ENCODE measurements at places on chromosomes 16 and 17.

- DNase-seq = no peak
These were observed 21.2 kb downstream of the PEMT start for GRCh38 chr17:17570140-17570797.

DNA sequence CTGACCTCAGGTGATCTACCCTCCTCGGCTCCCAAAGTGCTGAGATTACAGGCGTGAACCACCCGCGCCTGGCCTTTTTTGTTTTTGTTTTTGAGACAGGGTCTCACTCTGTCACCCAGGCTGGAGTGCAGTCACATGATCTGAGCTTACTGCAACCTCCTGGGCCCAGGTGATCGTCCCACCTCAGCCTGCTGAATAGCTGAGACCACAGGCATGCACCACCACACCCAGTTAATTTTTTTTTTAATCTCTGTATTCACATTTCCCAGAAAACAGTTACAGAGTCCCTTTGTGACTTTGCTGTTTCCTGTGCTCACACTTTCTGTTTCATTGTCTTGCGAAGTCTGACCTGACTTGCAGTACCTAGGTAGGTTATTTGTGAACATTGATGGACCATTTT, 2.7 kb downstream of the CLUAP1 start:
- peak; percentile 50 for DNase-seq

GRCh38 chr16:82344157-82344556, 174.1 kb upstream of the MPHOSPH6 start:
- no peak for DNase-seq

GRCh38 chr16:23274968-23275367, 27.1 kb upstream of the SCNN1B start:
- no peak for DNase-seq

DNA sequence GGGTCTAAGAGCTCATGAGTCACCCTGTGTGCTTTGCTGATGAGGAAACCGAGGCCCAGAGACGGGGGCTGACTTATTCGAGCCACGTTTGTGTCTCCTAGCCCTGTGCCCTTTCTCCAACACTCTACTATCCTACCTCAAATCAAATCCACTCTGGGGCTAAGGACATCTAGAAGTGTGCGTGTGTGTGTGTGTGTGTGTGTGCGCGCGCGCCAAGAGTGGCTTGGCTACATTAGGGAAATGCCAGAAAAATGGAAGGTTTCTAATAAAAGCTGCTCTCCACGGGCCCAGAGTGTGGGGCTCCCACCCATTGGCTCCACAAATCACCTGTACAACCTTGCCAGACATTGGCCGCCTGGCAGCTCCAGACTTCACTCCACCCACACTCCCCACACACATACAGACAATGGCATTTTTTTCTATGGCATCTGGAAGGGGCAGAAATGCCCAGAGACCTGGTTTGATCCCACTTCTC, 30.3 kb upstream of the PHOSPHO1 start:
- DNase-seq = no peak

DNA sequence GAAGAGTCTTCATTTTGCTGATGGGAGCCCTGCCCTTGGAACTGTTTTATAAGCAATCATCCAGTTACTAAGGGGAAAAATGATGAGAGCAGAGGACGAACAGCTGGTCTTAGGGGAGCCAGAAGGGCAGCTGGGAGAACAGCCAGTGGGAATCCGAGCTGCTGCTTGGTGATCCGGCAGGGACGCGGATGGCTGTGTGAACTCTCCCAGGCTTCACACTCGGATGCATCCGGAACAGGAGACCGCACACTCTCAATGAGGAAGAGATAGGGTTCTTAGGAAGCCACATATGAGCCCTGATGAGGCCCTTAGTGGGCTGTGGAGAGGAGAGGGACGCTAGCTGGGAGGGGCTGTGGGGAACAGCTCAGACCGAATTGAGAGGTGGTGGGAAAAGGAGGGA, 5.0 kb upstream of the CACNG5 start:
- no peak for DNase-seq

- no peak for DNase-seq
These were observed 10.1 kb upstream of the KREMEN2 start for GRCh38 chr16:2953706-2954627.

DNA sequence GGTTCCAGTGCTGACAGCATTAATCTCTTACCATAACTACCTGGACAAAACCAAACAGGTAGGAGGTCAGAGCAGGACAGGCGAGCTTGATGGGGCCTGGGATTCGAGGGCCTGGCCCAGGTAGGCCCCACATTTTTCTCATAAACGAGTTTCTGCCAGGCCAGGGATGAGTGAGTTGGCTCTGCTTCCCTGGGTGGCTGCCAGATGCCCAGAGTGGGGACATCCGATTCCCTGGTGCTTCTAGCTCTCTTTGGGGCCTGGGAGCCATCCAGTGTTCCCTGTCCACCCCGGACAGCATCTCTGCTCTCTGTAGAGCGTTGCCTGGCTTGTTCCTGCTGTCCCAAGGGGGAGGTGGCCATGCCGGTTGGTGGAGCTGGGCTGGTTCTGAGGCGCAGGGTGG, 25.1 kb downstream of the TSC2 start:
- no peak for DNase-seq

DNA sequence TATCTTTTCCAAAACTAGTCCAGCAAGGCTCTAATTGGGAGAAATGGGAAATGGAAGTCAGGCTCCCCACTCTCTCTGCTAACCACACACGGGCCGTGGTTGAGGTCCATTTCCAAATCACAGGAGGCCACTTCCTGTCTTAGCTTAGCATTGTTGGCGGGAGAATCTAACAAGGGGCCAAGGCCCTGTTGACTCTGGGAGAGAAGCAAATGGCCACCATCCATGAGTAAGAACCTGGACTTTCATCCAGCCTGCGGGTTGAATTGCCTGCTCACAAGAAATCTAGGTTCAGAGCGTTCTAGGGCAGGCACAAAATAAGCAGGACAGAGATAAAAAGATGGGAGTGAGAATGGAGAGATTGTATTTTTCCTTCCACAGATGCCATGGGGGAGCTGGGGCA, 5.7 kb downstream of the FAM20A start:
- no peak for DNase-seq

- DNase-seq = peak; percentile 2
These were observed 16.4 kb upstream of the METRNL start for GRCh38 chr17:83062818-83063671.

- DNase-seq = no peak
These were observed 228.6 kb upstream of the SDK2 start for GRCh38 chr17:73872816-73873215.

DNA sequence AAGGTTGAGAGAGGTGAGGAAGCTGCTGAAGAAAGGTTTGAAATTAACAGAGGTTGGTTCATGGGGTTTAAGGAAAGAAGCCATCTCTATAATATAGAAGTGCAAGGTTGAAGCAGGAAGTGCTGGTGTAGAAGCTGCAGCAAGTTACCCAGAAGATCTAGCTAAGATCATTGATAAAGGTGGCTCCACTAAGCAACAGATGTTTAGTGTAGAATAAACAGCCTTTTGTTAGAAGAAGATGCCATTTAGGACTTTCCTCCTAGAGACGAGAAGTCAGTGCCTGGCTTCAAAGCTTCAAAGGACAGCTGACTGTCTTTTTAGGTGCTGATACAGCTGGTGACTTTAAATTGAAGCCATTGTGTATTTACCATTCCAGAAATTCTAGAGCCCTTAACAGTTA, 29.3 kb downstream of the GOSR1 start:
- no peak for DNase-seq

DNA sequence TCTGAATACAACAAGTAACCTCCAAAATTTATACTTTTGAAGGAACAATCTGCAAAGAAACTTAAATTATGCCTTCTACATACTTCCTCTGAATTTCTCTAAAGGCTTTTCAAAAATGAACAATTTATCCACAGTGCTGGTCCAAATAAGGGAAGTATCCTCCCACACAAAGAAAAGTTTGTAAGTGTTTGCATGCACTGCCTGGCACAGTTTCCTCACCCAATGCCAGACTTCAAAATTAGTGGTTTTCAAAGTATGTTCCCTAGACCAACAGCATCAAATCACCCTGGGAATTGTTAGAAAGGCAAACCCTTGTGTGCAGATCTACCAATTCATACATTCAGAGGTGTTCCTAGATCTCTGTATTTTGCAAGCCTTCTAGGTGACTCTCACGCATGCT, 82.5 kb downstream of the PCTP start:
- no peak for DNase-seq

- DNase-seq = peak; percentile 91
These were observed 10.6 kb upstream of the AURKB start for GRCh38 chr17:8220783-8221662.

GRCh38 chr17:50893183-50893993, 27.2 kb upstream of the TOB1 start:
- no peak for DNase-seq

DNA sequence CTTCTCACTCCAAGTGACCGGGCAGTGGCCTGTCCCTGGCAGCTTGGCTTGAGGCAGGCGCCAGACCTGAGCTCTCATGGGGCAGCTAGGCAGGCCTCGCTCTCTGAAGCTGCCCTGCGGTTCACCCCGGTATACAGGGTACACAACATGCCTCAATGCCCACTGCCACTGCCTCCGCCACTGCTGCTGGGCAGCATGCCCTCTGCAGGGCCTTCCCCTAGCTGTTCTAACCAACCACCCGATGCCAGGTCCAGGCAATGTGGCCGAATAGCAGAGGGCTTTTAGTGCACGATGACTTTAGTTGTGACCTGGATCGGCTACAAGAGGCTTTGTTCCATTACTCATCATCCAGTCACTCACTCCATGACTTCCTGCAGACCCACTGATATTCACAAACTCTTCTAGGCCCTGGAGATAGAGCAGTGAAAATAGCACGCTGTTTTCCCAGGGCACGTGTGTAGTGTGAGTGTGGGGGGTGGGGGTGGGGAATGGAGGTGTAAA, 19.7 kb downstream of the CDC42EP4 start:
- DNase-seq = no peak

- DNase-seq = no peak
These were observed 19.5 kb upstream of the MED13 start for GRCh38 chr17:62084585-62084984.

DNA sequence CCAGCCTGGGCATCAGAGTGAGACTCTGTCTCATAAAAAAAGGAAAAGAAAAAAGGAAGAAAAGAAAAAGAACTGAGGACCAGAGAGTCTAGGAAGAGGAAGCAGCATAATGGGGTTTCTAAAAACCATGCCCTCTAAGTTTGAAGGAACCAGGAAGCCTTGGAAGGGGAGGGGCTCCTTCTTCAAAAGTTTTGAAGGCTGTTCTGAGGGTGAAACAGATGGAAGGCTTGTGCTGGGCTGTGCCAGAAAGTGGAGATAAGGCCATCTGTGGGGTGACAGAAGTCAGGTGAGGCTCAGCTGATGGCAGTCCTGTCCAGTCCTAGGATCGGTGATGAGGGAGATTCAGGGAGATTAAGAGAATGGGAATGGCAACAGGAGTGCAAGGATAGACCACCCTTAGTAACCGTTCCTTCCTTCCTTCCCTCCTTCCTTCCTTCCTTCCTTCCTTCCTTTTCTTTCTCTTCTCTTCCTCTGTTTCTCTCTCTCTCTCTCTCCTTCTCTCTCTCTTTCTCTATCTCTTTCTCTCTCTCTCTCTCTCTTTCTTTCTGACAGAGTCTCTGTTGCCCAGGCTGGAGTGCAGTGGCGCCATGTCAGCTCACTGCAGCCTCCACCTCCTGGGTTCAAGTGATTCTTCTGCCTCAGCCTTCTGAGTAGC, 182.6 kb downstream of the NTN1 start:
- no peak for DNase-seq

DNA sequence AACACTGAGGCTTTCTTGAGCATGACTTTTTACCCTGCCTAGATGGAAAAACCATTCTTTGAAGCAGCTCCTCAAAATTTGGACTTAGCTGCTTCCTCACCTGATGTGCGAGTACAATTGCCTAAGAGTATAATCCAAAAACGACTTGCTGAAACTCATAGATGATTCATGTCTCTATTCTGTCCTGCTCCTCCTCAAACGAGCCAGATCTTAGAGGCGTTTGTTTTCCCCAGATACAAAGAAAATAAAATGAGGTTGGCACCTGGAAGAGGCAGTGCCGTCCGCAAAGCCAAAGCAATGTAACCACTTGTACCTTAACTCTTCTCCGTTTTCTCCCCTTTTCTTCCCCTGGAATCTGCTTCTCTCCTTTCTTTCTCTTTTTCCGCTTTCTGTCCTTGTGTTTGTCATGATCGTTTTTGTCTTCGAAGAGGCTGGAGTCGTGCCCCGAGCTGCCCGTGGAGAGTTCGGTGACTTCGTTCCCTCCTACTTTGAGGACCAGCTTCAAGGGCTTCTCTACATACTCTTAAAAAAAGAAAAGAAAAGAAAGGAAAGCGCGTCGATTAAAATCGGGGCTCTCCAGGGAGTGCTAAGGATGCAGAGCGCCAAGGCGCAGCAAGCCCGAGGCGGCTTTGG, 895 bp downstream of the BRD7 start:
- DNase-seq = no peak

DNA sequence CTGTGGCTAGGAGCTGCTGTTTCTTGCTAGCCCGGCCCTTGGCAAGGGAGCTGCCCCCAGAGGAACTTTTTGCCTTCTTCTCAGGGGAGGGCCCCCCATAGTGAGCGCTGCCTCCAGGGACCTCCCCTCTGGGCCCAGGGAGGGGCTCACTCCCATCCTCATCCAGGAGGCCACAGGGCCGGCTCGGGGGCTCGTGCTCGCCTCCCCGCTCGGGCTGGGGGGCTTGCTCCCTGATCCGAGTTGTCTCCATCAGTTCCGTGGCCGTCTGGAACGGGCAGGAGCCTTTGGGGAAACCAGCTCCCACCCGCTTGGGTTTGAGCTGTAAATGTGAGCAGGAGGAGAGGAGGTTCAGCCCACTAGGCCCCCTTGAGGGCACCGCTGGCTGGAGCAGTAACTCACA, 4.1 kb upstream of the SMIM5 start:
- DNase-seq = no peak

- DNase-seq = no peak
These were observed 19.0 kb downstream of the KCNG4 start for GRCh38 chr16:84220851-84221250.

- peak; percentile 36 for DNase-seq
These were observed 530 bp downstream of the NAA60 start for GRCh38 chr16:3444032-3444388.

DNA sequence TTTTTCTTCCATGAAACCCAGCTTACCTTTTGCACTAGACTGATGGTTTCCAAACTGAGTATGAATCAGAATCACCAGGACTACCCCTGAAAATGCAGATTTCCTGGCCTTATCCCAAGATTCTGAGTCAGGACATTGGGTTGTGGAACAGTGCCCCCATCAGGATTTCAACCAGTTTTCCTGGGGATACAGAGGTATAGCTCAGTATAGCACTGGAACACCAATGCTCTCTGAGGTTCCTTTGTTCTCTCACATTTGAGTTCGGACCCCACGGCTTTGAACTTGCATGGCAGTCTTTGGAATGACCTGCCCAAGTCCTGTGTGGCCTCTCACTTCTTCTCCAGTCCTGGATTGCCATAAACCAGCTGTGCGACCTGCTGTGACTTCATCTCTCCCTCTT, 12.8 kb upstream of the CCL8 start:
- DNase-seq = no peak

- DNase-seq = no peak
These were observed 315.5 kb upstream of the CDH5 start for GRCh38 chr16:66050991-66051390.

Data from stimulated activated naive CD8-positive, alpha-beta T cell treated with anti-CD3 and anti-CD28 coated beads, Interleukin-15, Interleukin-2, amounts not matched to agents 100 U/mL and 50 U/mL, for 24 hours (primary cell).